OCI-M1 (cell line): ENCODE measurements at places on chromosomes 6 and 20.

GRCh38 chr6:4316867-4317400 is 181.6 kb upstream of the ECI2 start:
- peak; percentile 74 for DNase-seq

GRCh38 chr6:5525209-5525608 is 263.9 kb downstream of the FARS2 start:
- no peak for DNase-seq

DNA sequence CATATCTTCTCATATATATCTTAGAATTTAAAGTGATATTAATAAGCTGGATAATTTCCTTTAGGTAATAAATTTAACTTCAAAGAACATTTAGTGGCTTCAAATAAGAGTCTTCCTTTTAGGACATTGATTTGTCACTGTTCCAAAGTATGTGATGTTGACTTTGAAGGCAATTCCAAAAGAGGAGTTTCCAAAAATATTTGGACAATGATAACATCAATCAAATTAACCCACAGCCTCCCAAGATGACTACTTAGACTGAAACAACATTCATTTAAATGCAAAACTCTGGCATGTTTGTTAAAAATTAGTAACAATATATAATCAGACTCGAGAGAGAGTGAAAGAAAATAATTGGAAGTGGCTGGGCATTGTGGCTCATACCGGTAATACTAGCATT is 211.1 kb downstream of the OGFRL1 start:
- DNase-seq: no peak

DNA sequence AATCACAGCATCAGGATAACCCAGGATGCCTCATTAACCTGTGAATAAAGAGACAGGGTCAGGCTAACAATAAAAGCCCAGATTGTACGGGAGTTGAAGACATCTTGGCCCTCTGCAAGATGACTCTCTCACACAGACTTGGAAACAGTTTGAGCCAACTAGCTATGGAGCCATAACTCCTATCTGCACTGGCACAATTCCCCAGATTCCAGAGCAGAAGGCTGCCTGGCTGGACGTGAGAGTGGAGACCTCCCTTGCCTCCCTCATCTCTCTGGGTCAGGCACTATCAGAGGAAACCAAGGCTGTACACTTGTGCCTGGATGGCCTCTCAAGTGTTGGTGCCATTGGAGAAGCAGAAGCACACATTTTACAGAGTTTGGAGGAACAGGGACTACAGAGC is 312.6 kb downstream of the THBS2 start:
- no peak for DNase-seq

DNA sequence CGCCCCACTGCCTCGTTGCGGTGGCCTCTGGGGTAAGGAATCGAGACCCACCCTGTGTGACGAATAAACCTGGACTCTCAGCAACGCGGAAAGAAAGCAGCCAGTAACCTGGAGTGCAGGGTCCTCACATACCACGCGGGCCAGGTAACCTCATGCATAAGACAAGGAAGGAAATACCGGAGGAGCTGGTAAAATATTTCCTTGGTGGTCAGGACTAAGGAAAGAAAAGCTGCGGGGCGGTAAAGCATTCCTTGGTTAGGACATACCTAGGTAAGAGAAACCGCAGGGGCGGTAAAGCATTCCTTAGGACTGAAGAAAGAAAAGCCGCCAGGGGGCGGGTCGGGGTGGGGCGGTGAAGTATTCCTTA is 80.7 kb downstream of the SYTL3 start:
- no peak for DNase-seq

GRCh38 chr6:56450882-56451739 is 191.6 kb downstream of the DST start:
- peak; percentile 35 for DNase-seq

- DNase-seq: no peak
These were observed 200.2 kb downstream of the KCNQ5 start for GRCh38 chr6:72822023-72822422.

- DNase-seq: no peak
These were observed 43.0 kb downstream of the SLC2A4RG start for GRCh38 chr20:63782521-63782971.

GRCh38 chr6:39416026-39416425 is 93.5 kb upstream of the KCNK16 start:
- DNase-seq: no peak

DNA sequence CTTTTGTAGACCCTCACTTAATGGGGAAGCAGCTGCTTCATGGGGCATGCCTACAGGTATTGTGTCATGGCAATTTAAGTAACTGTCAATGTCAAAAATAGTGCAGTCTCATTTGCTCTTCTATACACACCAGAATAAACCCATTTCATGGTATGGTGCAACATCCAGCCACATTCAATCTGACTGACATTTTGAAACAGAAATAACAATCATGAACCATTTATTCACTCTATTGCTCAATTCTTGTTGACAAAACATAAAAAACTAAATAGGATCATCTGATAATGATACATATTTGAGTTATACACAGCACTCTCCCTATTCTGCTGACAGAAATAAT is 122.9 kb downstream of the MAP7 start:
- DNase-seq: no peak

DNA sequence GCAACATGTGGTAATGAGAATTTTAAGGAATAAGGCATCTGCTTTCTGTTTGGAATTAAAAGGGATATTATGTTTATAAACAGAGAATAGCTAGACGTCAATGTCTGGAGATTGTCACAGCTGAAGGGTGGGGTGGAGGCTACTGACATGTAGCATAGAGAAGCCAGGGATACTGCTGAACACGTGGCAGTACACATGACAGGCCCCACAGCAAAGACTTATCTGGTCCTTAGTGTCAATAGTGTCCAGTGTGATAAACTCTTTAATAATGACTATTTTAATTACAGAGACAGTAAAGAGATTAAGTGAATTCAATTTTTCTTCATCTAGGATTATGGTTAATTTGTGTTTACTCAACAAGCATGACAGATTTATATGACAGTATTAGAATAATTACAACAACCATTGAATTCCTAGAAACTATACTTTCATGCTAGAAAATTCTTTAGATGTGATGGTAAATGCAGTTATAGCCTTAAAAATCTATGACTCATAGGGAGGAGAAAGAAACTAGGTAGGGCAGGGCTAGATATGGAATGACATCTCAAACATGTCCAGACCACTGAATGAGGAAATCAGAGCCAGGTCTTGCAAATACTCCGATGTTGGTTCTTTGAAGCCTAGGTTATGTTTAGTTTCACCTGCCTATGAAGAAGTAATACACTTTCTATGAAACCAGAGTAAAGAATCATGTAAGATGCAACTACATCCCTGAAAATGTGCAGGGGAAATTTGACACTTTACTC is 399.5 kb downstream of the PHF3 start:
- DNase-seq: no peak

GRCh38 chr6:12334526-12335130 is 44.5 kb downstream of the EDN1 start:
- DNase-seq: no peak

DNA sequence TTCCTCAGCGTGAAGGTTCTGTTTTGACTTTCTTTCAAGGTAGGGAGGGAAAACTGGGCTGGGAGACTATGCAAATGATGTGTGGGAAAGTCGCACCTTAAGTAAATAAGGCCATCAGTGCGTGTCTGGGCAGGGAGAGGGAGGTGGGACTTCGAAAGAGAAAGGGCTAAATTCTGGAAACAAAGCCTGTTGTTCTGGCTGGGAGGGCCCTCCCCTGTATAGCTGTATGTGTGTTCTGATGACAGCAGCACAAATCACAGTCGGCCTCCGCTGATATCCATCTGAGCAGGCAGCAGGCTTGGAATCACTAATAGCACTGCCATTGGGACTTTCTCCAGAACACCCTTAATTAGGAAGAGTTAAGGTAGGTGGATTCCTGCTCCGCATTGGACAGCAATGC is 19.2 kb downstream of the JAG1 start:
- DNase-seq: no peak

DNA sequence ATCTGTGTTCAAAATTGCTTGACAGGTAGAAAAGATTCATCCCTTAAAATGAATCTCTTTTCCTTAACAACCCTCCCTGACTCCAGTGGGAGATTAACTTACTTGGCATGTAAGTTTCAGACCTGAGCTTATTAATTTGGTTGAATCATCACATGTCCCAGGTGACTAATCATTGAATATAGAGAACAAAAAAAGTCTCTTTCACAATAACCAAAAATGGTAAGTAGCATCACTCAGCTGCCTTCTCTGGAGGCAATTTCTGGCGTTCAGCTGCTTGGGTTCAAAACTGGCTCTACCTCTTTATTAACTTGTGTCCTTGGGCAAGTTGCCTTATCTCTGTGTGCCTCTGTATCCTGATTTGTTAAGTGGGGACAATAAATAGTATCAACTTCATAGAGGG is 2.9 kb downstream of the C6orf141 start:
- DNase-seq: no peak

DNA sequence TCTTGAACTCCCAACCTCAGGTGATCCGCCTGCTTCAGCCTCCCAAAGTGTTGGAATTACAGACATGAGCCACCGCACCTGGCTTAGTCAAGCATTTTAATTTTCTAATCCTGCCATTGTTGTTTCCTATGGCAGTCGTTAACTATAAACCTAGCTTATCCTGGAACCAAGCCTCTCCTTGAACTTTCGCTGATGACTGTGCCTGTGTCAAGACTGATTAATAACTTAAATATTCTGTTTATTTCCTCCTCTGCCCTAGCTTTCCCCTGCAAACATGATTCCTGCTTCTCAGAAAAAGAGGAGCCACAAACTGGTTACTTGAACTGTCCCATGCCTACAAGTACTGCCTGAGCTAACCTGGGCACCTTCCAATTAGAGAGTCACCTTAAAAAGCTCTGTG is 1.5 kb downstream of the VNN1 start:
- DNase-seq: no peak

- no peak for DNase-seq
These were observed 136.5 kb upstream of the OLIG3 start for GRCh38 chr6:137630666-137631065.

DNA sequence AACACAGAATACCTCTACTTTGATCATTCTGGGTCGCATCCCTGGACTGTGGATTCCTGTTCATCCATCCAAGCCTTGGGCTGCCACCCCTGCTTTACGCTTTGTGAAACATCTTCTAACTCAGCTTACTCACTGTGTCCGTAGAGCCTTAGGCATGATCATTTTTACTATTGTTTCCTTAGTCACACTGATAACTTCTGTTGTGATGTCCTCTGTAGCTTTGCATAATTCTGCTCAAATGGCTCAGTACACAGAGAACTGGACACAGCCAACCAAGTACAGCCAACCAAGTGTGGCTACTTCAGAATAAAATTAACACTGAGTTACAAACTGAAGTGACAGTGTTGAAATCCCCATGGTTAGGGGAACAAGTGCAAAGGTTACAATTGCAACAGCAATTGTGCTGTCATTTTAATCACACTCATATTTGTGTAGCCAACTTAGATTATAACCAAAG is 8.6 kb upstream of the FKBP1A start:
- no peak for DNase-seq

DNA sequence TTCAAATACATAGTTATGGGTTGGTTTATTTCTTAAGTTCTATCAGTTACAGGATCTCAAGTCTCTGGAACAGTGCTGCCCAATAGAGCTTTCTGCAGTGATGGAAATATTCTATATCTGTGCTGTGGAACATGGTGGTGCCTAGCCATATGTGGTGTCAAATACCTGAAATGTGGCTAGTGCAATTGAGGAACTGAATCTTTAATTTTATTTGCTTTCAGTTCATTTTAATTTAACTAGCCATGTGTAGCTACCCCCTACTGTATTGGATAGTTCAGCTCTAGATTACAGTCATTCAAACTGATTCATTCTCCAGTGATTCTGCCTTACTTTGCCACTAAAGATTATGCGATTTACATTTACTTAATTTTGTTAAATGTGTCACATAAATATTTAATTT is 503.2 kb downstream of the CDKAL1 start:
- no peak for DNase-seq

GRCh38 chr6:3805448-3806123 is 43.6 kb upstream of the FAM50B start:
- no peak for DNase-seq

DNA sequence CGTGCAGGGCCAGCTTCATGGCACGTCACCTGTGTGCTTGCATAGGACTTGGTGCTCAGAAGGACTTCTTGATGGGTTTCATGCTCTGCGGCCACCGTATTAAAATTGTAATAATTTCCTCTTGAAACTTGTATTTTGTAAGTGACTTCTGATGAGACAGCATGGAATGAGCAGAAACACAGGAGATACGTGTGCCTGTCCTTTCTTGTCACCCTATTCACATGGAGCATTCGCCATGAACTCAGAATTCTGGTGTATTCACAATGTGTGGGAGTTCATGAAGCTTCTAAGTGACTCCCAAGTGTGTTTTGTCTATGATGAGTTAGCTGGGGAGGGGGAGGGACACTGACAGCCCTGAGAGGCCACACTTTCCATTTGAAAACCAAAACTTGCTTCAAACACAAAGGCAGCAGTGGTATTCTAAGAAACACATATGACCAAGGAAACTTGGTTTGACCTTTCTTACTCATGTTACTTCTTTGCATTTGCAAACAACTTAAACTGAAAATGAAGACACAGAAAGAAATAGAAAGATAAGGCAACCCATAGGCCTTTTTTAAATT is 92.1 kb upstream of the NEDD9 start:
- DNase-seq: peak; percentile 50

GRCh38 chr6:35484921-35485392 is 11.9 kb downstream of the TEAD3 start:
- no peak for DNase-seq

DNA sequence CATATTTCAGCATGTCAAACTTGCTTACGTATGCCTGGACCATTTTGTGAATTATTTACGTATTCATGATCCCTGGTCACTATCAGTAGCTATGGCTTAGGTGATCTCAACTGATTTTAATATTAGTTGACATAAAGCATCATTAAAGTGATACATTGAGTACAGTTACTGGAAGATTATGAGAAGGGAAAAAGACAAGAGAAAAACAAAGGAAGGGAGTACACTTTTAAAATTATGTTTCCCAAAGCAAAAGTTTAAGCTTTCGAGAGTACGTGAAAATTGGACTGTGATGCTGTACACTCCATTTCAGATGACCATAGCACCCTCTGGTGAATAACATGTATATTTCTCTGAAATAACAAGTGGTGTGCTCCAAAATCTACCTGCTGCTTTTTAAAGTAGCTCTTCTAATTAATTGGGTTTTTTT is 215.0 kb upstream of the HSF2 start:
- peak; percentile 57 for DNase-seq

DNA sequence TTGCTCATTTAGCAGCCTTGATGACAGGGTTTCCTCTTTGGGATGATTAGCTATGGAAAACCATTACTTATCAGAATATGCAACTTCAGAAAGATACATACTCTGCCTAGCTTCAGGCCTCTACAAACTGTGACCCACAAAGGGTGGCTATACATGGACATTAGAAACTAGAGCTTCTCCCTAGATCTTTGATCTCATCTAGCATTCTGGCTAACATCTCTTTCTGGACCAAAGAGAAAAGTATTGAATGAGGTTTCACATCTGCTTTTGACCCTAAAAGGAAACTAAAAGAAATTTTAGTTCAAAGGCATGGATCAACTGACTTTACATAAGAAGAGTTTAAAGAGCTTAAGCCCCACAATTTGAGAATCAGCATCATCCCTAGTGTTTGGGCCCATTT is 12.4 kb upstream of the HMGN3 start:
- DNase-seq: no peak
